Nephron progenitor cell (in vitro differentiated cells): ENCODE measurements at places on chromosomes 11 and 22.
A peak's percentile ranks its signal among the peaks of the same experiment; 100 is the strongest.

- H3K4me1 ChIP-seq, result peaks cover 79% of the 10 kb centered on the region
- DNase-seq, result no peak
- H3K27ac ChIP-seq, result no peak overlapping the region
- peaks cover 38% of the 10 kb centered on the region for H3K27me3 ChIP-seq
- no peak overlapping the region for H3K4me3 ChIP-seq
Observed at GRCh38 chr22:43288807-43289420, 54.3 kb downstream of the SCUBE1 start.

- H3K4me1 ChIP-seq, result peaks cover 32% of the 10 kb centered on the region
- no peak overlapping the region for H3K4me3 ChIP-seq
- H3K27ac ChIP-seq, result no peak overlapping the region
Observed at GRCh38 chr11:92855607-92856405, 113.6 kb upstream of the MTNR1B start.

GRCh38 chr11:48007677-48008076 is 27.3 kb downstream of the PTPRJ start:
- no peak overlapping the region for H3K27ac ChIP-seq
- no peak overlapping the region for H3K4me3 ChIP-seq
- no peaks in the 10 kb centered on the region for H3K36me3 ChIP-seq
- peaks cover 3% of the 10 kb centered on the region for H3K27me3 ChIP-seq
- peaks cover 31% of the 10 kb centered on the region for H3K4me1 ChIP-seq
- DNase-seq, result no peak

DNA sequence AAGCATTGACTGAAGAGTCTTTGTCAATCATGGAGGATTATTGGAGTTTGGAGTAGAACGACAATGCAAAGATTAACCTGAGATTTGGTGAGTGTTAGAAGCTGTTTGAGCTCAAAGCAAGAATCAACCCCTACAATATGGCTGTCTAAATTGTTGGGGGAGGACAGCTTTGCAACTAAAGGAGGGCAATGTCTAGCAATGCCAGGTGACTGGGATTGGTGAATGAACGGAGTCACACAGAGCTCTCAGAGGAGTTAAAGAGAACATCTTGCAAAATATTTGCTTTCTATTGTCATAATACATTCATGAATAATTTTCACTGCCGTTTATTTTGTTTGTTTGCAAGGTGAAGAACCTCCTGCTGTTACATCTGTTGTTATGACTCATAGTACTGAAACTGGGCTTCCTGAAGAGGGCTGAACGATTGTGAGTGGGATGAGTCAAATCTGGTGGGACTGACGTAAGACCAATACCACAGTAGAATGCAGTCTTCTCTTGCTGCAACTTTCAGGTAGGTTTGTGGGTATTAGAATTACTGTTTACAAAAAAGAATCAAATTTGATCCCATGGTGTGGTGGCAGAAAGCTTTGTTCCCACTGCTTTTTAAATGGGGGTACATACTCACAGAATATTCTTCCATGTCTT is 281.9 kb downstream of the CADM1 start:
- DNase-seq, result no peak
- no peak overlapping the region for H3K4me3 ChIP-seq
- H3K27ac ChIP-seq, result peak overlapping the region; percentile 74
- peaks cover 67% of the 10 kb centered on the region for H3K36me3 ChIP-seq
- H3K4me1 ChIP-seq, result peaks cover 62% of the 10 kb centered on the region

DNA sequence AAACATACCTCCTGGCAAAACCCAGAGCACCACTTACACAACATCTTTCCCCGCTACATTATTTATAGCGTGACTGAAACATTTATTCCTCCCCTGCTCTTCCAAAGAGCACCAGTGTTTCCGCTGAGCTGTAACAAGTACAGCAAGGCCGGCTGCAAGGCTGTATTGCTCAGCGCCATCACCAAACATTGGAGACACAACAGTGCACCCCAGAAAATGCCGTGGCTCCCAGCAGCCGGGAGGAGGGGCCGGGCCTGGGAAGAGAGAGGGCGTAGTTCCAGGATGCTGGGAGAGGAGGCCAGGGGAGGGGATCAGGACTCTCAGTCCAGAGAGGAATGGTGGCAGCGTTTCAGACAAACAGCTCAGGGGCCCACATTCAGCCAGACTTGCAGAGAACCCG is 133.2 kb downstream of the DSCAML1 start:
- H3K27me3 ChIP-seq, result peaks cover 61% of the 10 kb centered on the region
- no peak overlapping the region for H3K27ac ChIP-seq
- DNase-seq, result peak; percentile 30
- H3K4me1 ChIP-seq, result peaks cover 49% of the 10 kb centered on the region

DNA sequence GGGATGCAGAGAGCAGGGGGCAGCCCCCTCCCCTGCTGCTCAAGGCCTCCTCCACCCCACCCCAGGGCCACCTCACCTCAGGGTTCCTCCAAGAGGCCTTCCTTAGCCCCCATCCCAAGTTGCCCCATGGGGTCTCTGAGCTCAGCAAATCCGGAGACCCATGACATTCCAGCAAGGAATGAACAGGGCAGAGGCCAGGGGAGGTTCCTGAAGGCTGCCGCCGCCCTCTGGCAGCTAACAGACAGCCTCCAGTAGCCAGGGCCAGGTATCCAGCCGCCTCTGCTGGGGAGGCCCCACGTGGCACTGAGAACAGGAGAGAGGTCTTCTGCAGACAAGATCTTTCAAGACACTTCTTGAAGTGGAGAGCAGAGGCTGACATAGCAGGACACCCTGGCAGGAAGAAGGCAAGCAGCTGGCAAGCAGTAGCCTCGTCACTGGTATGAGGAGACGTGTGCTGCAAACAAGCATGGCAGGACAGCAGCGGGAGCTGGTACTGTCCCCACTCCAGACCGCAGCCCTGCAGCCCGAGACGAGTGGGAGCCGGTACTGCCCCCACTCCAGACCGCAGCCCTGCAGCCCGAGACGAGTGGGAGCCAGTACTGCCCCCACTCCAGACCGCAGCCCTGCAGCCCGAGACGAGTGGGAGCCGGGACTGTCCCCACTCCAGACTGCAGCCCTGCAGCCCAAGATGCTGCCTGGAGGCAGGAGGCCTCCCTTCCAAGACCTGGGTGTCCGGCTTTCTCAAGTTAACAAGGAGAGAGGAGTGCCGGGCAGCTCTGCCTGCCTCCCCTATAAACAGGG is 190.6 kb downstream of the IGLL1 start:
- H3K4me3 ChIP-seq, result no peak overlapping the region
- peak overlapping the region; percentile 42 for H3K27ac ChIP-seq
- H3K27me3 ChIP-seq, result peaks cover 3% of the 10 kb centered on the region
- H3K36me3 ChIP-seq, result peaks cover 28% of the 10 kb centered on the region

- no peak for DNase-seq
- H3K36me3 ChIP-seq, result peaks cover 7% of the 10 kb centered on the region
- H3K4me1 ChIP-seq, result peaks cover 19% of the 10 kb centered on the region
- no peak overlapping the region for H3K4me3 ChIP-seq
- H3K27me3 ChIP-seq, result no peaks in the 10 kb centered on the region
Observed at GRCh38 chr11:40170078-40170477, 1289.4 kb downstream of the LRRC4C start.

- no peak for DNase-seq
Observed at GRCh38 chr11:32171445-32171844, 80.6 kb downstream of the RCN1 start.

DNA sequence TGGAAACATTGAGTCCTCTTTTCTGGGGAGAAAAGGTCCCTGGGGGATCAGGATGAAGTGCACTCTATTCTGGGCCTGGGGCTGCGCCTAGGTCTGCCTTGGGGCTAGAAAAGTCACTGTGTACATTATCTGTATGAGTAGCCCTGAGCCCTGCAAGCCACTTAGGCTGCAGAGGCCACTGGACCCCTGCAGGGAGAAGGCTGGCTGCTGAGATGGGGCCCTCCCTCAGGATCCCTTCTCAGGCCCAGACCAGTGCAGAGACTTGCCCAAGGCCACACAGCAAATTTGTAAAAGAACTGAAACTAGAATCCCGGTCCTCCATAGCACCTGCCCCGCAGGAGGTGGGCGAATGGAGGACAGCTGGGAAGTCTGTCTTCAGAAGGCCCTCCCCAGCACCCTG is 26.8 kb upstream of the HMOX1 start:
- H3K27me3 ChIP-seq, result peaks cover 9% of the 10 kb centered on the region
- peaks cover 50% of the 10 kb centered on the region for H3K4me1 ChIP-seq
- H3K27ac ChIP-seq, result no peak overlapping the region
- DNase-seq, result no peak
- no peaks in the 10 kb centered on the region for H3K36me3 ChIP-seq
- H3K4me3 ChIP-seq, result no peak overlapping the region

DNA sequence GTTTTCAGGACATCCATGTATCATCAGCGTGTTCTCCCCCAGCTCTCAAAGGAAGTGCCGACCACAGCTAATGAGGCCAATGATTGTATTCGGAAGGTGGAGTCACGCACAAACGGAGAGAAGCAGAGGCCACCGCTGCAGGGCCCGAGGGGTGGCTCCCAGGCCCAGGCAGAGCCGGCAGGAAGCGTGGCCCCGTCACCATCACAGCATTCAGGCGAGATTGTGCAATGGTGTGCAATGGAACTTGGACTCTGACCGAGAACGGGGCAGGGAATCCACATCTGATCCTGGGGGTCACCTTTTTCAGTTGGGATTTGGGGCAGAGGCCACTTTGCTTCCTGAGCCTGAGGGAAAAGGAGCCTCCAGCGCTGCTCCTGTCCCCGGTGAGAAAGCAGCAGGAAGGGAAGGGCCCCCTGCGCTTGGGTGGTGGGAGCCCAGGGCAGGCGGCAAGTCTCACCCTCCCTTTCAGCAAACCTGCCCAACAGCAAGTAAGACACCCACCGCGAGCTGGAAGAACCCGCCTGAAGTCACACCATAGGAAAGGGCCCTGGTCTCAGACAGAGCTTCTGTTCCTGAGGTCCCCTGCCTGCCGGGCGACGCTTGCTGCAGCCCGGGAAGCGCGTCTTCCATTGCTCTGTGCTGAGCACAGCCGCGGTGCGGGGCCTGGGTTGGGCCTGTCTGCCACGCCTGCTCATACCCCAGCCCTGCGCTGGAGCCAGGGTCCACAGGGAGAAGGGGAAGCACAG is 1430.7 kb downstream of the BRD1 start:
- H3K36me3 ChIP-seq, result no peaks in the 10 kb centered on the region
- no peak overlapping the region for H3K4me3 ChIP-seq
- no peaks in the 10 kb centered on the region for H3K4me1 ChIP-seq
- H3K27me3 ChIP-seq, result peaks cover 3% of the 10 kb centered on the region
- no peak for DNase-seq

DNA sequence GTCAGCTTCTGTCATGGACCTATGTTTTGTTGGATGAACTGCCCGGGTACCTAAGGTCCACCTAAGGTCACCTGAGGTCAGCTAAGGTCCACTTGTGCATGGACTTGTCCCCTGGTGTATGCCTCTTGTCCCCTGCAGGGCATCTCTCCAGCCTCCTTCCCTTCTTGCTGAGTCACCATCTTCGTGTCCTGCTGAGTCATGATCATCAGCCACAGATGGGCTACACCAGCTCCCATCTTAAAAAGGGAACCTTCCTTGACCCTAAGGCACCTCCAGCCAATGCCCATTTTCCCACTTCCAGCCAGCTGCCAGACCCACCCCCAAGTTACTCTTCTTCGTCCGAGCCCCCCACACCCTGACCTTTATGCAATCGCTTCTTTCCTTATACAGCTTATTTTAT is 544.9 kb downstream of the TBC1D22A start:
- H3K27me3 ChIP-seq, result no peaks in the 10 kb centered on the region
- no peak for DNase-seq
- no peaks in the 10 kb centered on the region for H3K36me3 ChIP-seq
- no peak overlapping the region for H3K4me3 ChIP-seq

DNA sequence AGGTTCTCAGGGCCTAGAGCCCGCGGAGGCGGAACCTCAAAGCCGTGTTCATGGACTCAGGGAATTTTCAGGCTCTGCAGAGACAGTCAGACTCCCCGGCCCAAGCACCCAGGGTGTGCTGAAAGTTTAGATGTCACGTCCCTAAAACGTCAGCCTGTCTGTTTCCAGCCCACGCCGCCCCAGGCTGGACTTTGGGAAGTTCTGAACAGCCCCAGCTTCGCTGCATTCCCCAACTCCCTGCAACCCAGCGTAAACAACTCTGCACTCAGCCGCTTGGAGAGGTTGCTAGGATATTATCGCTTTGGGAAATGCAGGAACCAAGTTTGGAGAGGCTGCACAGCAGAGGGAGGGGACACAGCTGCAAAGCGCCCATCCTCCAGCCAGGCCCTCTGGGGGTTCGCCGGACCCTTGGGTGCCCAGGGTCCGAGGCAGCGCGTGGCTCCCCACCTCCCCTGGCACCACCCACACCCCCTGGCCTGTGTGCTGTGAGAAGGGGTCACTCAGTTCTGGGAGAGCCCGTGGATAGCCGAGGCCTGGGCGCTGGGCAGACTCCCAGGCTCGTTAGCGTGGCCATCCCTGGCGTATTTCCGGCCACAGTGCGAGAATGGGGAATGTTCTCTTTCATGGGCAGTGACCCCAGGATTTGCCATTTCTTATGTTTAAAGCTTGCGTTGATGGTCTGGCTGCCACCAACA is 120.5 kb upstream of the FGF3 start:
- H3K27me3 ChIP-seq, result peaks cover 15% of the 10 kb centered on the region
- H3K36me3 ChIP-seq, result no peaks in the 10 kb centered on the region
- H3K4me1 ChIP-seq, result peaks cover 25% of the 10 kb centered on the region
- H3K4me3 ChIP-seq, result no peak overlapping the region
- no peak for DNase-seq

DNA sequence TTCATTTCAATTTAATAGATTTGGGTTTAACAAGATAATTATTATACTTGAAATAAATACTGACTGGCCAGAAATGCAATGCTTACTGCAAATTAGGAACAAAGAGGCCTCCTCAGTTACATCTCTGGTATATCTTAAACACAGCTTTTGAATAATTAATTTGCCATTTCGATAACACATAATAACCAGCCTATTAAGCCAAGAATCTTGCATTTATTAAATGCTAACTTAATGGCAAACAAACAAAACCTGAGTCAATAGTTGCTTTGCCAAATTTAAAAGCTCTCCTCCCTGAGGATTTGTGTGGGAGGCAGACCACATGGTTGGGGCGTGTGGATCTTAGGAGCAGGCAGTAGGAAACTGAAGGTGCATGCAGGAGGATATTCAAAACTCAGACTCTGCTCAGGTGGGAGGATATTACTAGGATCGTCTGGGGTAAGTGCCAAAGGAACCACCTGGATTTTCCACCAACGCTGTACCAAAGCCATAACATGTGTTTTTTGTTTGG is 17.9 kb upstream of the FJX1 start:
- no peaks in the 10 kb centered on the region for H3K27me3 ChIP-seq
- peaks cover 28% of the 10 kb centered on the region for H3K4me1 ChIP-seq
- no peak overlapping the region for H3K27ac ChIP-seq
- no peak for DNase-seq

DNA sequence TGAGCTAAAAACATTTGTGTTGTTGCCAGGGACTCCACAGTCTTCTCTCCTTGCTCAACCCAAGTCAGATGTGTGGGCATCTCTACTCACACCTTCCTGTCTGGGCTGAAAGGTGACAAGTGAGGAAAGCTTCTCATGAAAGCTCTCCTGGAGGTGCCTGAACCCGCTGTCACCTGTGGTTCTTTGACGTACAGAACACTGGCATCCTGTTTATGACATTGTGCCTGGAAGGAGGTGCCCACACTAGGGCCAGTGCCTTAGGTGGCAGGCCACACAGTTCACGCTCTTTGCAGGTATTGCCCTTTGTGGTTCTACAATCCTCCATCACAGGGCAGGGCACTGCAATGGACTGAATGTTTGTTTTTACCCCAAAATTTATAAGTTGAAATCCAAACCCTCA is 108.5 kb downstream of the CD44 start:
- H3K27ac ChIP-seq, result no peak overlapping the region
- no peaks in the 10 kb centered on the region for H3K36me3 ChIP-seq
- DNase-seq, result no peak
- H3K4me3 ChIP-seq, result no peak overlapping the region
- peaks cover 2% of the 10 kb centered on the region for H3K4me1 ChIP-seq

- no peaks in the 10 kb centered on the region for H3K4me1 ChIP-seq
- DNase-seq, result no peak
- no peak overlapping the region for H3K4me3 ChIP-seq
- no peaks in the 10 kb centered on the region for H3K36me3 ChIP-seq
- H3K27me3 ChIP-seq, result peaks cover 8% of the 10 kb centered on the region
Observed at GRCh38 chr11:84563356-84563755, 1063.8 kb downstream of the DLG2 start.
